Temporal lobe (tissue), 4 donors: ENCODE measurements at places on chromosomes 13 and 19. TPM values are rescaled to one million over a fixed set of nuclear protein-coding genes. Genes with fewer than 3 reads are reported as not detected.

The BSG gene
- 91.2 TPM for total RNA-seq

The GRK1 gene
- 1.2 TPM for total RNA-seq

The JAK3 gene
- 0.98 TPM for total RNA-seq

The ADAMTSL5 gene
- total RNA-seq: under 0.01 TPM

The LDLR gene
- total RNA-seq: 18.9 TPM
